ENCODE measurements at places on chromosomes 12 and 14.

DNA sequence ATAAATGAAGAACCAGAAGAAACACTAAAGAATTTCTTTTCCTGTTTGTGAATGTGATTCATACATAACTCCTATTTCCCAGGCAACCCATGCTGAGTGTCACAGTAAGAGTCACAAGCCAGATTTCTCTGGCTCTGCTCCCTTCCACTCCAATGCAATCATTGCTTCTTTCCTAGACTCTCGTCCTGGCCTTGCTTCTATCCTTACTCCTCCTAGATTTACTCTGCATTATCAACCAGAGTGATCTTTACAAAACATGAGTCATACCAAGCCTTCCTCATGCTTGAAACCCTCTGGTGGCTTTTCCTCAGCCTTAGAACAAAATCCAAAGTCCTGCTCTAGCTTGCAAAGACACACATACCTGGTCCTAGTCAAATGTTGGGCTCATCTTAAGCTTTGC, 13.3 kb downstream of the IL22 start:
- no peak for DNase-seq

DNA sequence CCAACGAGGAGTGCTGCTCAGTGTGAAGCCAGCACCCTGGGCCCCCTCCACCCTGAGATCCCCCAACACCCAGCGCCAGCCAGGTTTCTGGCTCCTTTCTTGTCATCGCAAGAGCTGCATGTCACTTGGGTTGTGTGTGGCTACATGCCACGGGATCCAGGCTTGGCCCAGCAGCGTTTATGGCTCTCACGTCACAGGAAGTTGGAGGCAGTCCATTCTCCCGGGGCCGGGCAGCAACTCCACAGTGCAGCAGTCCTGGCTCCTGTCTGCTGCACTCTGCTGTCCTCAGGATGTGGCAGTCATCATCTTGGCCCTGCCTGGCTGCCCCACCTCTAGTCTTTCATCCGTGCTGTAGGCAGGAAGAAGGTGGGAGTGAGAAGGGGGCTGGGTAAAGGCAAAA, 78.3 kb downstream of the AACS start:
- DNase-seq: no peak

DNA sequence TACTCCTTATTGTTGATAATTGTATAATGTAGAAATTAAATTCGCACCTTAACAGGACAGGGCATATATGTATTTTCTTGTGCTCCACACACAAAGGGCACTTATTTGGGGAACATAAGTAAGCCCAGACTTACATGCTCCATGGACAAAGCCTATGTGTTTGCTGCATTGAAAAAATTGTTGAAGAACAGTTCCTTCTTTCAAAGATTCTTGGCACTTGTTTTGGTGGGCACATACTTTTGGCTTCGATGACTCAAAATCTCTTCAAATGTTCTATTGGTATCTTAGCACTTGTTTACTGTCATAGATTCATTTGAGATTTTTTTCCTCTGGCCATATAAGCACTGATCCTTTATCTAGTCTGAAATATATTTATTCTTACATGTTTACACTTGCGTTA, 1.4 kb upstream of the MAP4K5 start:
- DNase-seq: no peak

GRCh38 chr12:26018926-26019325, 60.4 kb downstream of the RASSF8 start:
- DNase-seq: no peak

- DNase-seq: no peak
Measured at GRCh38 chr14:101367421-101368261, 193.7 kb upstream of the DIO3 start.

DNA sequence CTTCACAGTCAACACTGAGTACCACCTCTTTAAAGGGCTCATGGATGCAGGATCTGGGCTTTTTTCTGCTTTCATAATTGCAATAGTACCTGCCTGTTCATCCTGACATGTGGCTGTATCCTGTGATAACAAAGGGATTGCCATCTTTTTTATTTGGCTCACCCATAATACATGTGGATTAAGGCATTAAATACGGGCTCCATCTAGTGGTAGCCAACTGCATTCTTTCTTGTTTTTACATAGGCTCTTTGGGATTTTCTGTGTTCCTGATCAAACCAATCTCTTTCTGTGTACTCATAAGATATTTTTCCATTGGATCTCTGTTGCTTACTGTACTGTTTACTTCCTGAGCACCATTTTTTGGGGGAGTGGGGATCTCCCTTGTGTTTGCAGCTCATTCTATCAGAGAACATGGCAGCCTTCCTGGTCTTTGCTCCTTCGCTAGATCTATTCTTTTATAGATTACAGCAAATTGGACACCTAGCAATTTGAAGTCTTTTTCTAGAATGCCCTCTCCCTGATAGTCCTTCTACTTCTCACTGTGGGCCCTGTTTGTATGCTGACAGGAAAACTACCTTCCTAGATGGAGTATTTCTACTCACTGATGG, 723.4 kb upstream of the MDGA2 start:
- DNase-seq: peak; percentile 37

DNA sequence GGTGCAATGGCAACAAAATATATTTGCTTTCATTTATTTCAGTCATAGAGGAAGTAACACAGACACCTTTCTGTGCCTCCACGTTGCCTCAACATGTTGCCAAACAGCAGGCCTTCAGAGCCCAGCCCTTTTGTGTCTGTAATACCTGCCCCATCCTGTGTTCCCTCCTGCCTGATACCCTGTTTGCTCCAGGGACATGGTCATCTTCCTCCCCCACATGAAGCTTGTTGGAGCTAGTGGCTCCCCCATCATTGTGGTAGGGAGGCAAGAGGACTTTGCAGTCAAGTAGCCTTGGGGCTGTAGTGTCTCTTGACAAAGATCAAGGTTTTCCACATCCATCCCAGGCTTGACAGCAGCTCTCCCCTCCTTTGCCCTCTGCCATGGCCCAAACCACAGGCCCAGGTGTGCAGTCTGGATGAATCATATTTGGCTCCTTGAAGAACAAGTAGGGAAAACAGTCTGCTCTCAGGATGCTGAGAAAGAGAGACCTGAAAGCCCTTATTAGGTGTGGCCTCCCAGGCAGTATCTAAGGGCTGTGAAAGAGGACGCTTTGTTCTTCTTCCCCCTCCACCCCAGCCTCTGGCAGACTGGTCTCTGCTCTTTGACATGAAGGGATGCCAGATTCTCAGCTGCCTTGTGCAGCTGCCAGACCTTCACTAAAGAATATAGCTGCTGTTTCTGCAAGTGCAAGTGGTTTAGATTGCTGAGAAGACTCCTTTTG, 329.0 kb downstream of the C12orf75 start:
- peak; percentile 2 for DNase-seq

GRCh38 chr14:47675466-47676314, at the start of gene MDGA2:
Gene MDGA2, minus strand, starts transcription at chr14:47675605.
- no peak for DNase-seq

DNA sequence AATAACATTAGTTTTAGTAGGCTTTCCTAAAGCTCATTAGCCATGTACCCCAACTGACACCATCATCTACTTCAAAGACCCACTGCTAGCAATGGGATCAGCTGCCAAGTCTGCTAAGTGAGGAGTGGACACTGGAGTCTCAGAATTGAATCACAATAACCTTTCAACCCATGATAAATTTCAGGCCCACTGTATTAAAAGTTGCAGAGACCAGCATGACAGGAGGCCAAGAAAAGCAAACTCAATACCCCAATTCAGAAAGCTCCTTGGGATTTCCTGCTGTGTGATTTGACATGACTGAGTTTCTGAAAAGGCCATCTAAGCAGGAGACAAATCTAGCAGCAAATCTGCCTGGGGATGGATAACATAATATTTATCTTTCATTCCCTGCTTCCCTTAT, 320.7 kb downstream of the NELL2 start:
- DNase-seq: no peak

DNA sequence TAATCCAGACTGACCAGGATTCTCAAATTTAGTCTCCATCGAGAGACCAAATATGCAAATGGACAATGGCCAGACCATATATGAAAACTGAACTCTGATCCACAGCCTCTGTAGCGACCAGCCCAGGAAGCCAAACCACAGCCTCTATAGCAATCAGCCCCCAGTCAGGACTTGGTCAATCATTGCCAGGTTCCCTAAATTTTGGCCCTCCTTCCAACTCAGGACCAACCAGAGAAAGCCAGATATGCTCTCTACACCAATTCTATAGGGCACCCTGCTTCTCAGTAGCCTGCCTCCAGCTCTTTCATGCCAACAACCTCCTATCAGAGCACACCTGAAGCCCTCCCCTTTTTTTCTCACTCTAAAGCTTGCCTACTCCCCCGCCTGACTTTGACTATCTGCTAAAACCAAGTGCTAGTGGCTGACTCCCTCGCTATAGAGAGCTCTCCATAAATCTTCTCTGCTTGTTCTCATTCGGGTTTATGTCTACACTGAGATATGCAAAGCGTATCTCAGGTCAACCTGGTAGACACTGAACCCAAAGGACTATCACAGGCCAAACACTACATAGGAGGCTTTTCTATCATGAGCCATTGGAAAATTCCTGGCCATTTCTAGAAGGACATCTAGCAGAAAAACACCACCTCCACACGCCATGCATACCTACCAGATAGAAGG, 110.5 kb upstream of the FUT8 start:
- peak; percentile 96 for DNase-seq

DNA sequence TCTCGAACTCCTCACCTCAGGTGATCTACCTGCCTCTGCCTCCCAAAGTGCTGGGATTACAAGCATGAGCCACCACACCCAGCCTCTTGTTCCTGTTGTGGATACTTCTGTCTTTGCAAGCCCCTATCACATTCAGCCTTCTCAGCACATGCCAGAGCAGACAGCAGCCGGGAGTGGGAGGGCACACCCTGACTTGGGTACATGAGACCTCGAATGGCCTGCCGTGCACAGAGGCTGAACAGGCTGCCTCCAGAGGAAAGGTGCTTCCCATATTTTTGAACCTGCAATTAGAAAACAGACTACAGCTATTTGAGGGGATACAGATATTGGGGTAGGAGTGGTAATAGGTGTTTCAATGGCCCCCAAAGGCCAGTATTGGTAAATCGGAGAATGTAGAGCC, 307.3 kb upstream of the DIO3 start:
- DNase-seq: no peak

DNA sequence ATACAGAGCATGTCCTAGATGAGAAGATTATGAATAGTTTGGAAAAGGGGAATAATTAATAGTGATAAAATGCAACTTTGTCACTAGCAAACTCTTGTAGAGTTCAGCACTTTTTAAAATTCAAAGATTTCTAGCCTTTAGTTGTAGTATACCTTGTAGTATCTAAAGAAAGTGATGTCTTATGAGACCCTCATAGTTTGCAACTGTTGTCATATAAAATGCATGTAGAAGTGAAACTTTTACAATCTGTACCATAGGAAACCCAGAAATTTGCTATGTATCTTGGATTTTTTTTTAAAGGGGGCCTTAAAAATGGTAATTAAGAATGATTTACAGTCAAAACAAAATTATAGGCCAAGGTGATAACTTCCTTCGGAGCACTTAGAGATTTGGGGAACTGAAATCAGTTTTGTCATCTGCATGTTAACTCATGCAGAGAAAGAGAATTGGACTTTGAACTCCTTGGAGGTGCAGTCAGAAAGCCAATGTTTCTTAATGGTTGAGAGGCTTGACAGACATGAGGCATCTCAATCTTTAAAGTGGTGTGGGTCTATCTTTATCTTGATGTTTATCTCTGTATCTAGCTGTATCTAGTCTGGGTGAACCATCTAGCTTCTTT, 1.3 kb downstream of the LRRK2 start:
- no peak for DNase-seq

DNA sequence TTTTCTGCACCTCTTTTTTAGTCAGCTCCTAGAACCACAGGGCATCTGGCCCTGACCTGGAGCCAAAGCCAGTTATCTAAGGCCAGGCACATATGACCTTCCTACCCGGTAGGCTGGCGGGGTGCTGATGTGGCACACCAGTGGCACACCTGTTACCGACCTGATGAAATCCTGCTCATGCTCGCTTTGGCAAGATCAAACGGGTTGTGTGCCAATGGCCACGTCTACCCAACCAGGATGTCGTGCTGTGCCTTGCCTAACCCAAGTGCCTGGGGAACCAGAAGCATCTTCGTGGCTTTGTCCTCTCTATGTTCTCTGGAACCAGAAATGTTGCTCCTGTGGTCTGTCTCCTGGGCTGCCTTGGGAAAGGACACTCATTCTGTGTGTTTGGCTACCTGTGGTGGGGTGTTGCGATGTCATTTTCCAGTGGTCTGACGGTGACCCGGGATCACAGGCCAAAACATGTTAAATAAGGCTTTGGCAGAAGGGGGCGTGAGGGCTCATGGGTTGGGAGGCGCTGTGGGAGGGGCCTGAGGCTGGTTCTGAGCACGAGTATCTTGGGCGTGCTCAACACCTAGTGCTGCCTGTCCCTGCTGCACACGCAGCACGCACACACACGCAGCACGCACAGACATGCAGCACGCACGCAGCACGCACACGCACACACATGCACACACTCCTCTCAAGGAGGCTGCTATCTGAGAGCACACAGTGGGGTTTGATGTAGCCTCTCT, 27.9 kb downstream of the CCNK start:
- DNase-seq: no peak

DNA sequence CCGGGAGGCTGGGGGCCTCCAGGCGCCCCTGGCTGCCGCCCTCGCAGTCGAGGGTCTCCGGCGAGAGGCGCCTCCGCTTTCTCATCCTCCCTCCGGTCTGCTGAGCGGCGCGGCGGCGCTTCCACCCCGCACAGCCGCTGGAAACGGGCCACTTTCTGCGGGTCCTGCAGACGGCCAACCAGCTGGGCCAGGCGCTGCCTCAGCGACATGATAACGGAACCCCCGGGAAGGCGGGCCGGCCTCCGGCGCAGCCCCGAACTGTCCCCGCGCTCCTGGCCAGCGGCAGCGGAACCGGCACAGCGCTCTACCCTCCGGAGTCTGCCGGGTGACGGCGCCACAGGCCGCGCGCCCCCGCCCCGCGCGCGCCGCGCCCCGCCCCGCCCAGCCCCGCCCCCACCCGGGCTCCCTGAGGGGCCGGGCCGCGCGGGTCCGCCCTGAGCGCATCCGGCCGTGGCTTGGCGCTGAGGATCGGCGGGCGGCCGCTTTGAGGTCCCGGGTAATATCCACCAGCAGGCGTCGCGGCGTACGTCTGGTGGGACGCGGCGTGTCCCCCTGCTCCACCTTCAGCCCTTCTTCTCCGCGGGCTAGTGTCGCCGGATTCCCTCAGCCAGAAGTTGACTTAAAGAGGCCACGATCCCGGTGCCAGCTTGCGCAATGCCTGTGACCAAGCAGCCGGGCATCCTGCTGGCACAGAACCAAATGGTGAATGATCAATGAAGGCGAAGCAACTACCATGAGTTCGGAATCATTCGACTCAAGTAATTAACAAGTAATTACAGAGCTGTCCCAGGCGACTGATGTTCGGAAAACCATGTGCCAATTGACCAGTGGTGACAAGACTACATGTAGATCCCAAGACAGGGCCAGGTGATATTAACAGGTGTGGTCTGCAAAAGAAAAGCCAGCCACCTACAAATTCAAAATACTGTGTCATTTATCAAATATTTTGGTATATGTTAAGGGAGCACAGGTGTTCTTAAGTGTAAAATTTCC, at the start of gene SGPP1:
TSS of gene SGPP1 (minus strand) at position 330 of the 993 bp plus-strand sequence. CDS start at position 209, 121 bp downstream.
- DNase-seq: peak; percentile 76
